Stimulated activated CD4-positive, alpha-beta T cell treated with anti-CD3 and anti-CD28 coated beads, Interleukin-2, amount 100 ng/mL, for 24 hours (primary cell): ENCODE measurements at places on chromosomes 5 and 9.
A peak's percentile ranks its signal among the peaks of the same experiment; 100 is the strongest.

GRCh38 chr5:174971210-174971609 lies 246.8 kb downstream of the MSX2 start:
- DNase-seq, result no peak

DNA sequence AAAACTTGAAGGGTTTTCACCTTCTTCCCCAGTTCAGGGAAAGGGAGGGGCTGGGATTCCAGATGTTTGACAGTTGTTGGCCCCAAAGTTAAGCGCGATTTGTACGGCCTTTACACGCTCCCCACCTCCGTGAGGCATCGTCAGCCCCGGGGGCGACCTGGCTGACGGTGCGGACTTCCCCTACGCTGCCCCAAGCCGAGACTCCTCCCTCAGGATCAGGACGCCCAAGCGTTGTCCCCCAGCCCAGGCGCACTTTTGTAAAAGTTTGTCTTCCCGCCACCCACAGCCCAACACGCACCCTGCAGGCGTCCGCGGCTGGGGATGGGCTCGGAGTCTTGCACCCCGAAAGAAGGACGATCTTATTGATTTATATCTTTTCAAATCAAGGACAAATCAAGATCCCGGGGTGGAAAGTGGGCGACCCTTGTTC lies 713 bp downstream of the MOB3B start:
- DNase-seq, result peak; percentile 45

DNA sequence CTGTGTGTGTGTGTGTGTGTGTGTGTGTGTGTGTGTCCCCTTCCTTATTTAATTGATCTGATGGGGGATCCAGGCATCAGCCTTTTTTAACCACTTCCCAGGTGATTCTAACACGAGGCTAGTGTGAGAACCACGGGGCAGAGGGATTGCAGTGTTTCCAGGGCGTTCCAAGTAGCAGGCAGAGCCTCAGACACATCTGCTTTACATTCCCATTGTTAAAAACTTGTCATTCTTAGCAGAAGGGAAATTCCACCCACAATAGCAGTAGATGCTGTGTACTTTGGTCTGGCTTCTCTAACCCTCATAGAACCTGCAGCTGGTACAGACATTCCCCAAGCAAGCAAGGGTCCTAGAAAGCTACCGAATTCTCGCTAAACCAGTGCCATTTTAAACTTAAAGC lies 81.9 kb upstream of the SLC30A5 start:
- no peak for DNase-seq

DNA sequence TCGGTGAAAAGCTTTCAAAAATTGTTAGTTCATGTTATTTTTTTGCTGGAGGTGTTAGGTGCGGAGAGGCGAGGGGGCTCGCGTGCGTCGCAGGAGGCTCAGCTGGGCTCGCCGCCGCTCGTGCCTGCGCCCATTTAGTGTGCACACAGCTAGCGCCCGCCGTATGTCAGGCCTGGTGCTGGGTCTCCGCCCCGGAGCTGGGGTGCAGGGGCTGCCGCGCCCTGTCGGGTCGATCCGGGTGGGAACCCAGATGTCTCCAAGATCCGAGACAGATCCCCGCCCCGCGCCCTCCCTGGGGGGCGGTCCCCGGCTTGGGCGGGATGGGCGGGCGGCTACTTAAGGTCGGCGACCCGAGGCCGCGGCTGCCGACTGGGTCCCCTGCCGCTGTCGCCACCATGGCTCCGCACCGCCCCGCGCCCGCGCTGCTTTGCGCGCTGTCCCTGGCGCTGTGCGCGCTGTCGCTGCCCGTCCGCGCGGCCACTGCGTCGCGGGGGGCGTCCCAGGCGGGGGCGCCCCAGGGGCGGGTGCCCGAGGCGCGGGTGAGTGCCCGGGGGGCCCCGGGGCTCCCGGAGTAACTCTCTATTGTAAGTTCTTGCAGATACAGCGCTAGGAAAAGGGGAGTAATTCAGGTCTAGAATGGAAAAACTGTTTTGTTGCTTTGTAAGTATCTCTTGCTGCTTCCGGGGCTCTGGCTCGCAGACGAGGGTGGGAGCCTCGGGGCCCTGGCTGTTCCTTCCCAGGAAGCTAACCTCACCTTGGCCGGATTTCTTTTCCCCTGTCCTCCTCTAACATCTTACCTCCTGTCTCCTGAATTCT lies 31.7 kb downstream of the GSN start:
- DNase-seq, result peak; percentile 21

DNA sequence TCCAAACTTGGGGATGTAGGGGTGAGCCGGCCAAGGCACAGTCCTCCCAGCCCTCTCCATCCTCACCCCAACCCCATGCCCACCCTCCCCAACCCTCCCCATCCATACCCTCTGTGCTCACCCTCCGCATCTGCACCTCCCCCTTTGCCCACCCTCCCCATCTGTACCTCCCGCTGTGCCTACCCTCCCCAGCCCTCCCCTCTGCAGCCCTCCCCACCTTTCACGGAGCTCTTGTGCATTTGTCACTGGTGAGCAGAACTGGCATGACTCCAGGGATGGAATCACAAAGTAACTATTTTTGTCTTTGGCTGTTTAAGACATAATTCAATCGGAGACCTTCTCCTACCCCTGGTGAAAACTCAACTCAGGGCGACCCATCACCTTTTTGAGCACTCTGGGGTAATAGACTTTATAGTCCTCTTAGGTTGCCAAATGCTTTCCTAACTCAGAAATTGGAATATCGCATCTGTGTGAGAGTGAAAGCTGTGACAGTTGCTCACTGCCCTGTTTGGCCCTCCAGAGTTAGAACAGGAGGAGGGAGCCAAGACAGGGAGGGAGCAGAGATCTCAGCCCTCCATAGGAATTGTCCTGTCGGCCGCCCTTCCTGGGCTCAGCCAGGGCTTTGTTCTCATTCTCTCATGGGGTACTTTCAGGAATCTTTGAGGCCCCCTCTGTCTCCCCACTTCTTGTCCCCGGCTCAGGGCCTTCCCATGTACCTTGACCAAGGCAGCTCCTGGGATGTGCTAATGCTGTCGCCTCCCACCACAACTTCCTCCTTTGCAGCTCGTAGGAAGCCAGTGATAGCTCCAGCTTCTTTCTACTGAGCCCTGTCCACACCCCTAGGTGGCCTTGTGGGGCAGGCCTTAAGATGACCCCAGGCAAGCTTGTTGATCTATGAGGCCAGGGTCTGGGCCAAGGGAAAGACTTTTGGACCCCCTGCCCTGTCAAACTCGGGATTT lies 36.2 kb downstream of the OTULIN start:
- DNase-seq, result no peak

GRCh38 chr9:7042124-7042523 lies 284.4 kb downstream of the KDM4C start:
- no peak for DNase-seq

DNA sequence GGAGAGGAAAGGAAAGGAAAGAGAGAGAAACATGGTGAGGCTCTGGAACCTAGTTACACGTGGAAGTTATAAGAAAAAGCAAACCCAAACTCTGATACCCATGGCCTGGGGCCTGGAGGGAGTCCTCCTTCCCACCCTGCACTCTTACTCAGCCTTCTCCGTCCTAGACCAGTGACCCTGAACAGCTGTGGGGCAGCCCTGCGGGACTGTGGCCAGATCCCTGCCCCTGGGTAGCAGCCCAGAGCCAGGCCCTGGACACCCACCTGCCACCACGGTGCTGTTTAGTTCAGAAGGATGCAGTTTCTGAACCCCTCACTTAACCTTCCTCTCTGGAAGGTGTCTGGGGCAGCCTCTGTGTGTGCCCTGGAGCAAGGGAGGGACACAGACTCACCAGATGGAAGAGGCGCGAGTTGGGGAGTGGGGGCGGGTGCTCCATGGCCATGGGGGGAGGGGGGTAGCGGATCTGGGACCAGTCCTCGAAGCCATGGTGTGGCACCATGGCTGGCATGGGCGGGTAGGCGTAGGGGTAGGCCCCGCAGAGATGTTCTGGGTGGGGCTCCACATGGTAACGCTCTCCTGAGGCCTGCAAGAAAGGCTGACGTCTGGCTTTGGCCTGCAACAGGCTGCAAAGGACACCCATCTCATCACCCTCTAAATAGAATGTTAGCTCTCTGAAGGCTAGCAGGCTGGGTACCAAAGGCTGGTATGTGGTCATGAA lies 13.0 kb downstream of the GPX3 start:
- no peak for DNase-seq

DNA sequence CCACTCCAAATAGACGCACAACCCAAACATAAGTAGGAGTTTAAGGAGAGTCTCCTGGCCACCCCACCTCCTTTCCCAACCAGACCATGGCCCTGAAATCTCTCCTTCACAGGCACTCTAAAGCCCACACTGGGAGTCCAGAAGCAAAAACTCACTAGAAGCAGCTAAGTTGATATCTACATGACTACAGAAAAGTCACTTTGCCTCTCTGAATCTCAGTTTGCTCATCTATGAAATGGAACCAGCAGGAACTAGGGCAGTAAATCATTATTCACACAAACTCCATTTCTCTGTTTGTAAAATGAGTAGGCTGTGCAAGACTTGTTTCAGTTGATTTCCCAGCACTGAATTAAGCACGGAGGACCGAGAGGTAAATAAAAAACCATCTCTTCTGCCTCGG lies 4.1 kb upstream of the WWC1 start:
- DNase-seq, result no peak

DNA sequence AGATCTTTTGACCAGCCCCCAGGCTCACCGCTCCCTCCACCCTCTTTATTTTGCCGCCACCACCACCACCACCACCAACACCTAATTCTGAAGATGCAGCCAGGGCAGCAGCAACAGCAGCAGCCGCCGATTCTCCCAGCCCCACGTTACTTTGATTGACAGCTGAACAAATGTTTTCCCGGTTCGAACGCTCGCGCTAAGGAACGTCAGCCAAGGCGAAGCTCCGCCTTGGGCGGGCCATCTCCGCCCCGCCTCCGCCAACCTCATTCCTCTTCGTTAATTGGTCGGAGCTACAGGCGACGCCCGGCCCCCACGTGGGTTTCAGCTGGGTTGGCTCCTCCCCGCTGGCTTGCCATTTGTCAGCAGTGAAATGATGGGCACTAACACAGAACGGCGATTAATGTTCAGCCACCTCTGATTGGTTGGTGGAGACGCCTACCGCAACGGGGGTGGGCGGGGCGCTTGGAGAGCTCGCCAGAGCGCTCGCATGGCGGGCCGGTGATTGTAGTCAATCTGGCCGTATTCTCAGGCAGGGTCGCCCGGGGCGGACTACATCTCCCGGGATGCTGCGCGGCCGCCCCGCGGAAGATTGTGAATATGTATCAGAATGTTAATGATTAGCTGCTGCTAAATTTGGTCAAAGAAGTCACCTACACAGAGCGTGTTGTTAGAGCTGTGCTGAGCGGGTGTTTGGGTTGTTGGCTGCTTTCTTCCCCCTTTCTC lies at the start of gene TLE4:
Gene TLE4, plus strand, starts transcription at position 657 of the 723 bp plus-strand sequence. CDS start 826 bp downstream, outside the sequence.
- DNase-seq, result peak; percentile 99

GRCh38 chr5:81093536-81094196 lies 133.5 kb downstream of the RASGRF2 start:
- no peak for DNase-seq

- DNase-seq, result peak; percentile 57
These were observed 2.3 kb downstream of the P4HA2 start for GRCh38 chr5:132225165-132226032.

DNA sequence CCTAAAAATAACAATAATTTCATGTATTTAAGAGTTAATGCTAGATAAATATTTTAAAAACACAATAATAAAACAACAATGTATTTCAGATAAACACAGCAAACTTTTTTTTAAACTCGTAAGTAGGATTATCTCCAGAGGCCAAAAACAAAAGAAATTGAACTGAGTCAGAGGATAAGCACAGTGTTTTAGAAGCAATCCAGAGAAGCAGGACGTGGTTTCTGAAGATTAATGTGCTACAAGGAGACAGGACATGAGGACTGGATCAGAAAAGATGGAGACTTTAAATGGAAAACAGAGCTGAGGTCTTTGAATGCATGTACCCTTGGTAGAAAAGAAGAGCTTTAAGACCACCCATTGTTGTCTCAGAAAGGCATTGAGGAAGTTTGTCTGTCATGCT lies 491.2 kb upstream of the TLE4 start:
- no peak for DNase-seq

DNA sequence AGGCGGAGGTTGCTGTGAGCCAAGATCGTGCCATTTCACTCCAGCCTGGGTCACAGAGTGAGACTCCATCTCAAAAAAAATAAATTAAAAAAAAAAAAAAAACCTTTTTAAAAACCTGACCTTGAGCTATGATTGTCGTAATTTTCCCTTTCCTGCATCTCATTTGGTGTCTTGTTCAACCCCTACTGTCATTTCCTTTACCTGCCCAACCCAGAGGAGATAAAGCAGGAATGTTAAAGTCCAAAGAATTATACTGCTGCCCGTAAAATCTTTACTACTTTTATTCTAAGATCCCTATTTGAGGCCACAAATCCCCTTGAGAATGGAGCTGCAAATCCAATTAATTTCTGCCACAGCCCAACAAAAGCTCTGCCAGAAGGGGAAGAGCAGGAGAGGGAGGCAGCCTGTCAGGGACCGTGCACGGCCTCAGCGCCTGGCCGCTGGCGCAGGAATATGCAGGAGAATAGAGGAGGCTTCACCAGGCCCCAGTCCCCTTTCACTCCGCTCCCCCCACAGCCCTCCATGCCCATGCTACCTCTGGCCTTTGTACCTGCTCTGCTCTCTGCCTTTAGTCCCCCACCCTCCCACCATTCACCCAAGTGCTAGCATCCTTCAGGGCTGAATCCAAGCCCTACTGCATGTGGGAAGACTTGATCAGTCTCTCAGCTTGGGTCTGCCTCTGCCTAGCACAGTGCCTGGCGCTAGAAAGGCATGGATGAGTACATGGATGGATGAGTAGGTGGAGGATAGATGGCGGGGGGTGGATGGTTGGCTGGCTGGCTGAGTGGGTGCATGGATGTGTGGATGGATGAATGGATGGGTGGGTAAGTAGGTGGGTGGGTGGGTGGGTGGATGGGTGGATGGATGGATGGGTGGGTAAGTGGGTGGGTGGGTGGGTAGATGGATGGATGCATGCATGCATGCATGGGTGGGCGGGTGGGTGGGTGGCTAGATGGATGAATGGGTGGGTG lies 99.8 kb upstream of the SARDH start:
- no peak for DNase-seq

GRCh38 chr9:112180387-112180881 lies 5.3 kb upstream of the SUSD1 start:
- DNase-seq, result peak; percentile 38

DNA sequence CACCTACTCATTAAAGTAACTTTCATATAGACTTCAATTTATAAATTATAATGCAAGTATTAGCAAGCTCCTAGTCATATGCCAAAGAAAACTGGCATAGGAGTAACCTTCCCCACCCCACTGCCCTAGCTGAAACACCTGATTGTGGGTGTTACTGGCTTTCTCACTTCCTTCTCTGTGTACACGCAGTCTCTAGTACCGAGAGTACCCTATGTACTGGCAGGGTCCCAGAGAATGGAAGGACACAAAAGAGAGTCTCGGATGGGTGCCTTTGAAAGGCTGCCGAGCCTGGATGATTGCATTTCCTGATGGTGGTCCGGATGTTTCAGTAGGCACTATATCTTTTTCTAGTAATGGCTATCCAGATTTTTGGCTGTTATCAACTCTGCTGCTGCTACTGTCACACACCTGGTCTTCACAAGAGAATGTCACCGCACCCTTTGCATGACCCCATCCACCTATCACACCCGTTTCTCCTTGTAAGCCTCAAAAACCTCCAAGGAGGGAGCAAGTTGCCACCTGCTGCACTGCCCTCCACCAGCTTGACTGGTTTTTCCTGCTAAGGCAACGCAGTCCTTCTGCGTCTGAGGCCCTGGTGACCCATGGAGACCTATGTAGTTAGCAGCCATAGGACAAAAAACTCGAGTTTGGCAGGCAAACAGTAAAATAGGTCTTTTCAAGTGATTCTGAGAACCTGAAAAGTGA lies 53.8 kb upstream of the CLINT1 start:
- DNase-seq, result no peak

- no peak for DNase-seq
These were observed 2400.9 kb upstream of the C9orf72 start for GRCh38 chr9:29974197-29974596.
